Renal cortex interstitium (tissue), 15 donors: ENCODE measurements at places on chromosomes 1 and 21.

DNA sequence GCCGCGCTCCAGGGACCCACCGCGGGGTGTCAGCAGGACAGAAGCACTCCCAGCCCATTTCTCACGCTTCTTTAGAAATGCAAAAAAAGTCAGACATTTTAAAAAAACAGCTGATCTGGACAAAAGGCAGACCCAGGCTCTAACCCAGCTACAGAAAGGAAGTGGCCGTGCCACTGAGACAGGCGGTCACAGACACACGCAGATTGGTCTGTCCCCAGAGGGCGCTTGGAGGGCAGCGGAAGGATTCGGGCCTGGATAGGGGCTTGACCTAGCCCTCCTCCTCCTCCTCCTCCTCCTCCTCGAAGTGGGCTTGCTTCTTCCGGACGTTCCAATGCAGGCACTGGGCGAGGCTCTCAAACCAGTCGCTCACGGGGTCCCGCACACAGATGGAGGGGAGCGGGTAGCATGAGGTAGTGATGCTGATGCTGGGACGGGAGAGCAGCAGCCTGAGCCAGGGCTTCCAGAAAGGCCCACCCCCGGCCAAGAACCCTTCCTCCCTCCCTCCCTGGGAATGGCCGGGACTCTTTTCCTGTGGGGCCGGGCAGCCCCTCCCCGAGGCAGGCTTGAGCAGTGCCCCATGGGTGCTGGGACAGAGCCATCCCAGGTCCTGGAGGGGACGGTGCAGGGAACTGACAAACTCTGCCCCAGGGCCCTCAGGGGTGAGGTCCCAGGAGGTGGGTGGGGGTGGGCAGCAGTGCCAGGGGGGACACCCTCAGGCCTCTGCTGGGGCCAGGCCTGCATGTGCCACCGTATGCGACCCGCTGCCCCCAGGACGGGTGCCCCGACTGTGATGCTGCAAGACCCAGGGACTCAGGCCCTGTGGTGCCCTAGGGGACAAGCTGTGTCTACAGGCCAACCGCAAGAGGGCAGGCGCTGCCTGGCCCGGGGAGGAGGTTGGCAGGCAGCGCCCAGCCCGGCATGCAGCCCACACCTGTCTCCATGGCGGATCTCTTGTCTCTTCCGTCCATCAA is 25.3 kb downstream of the NADK start:
- DNase-seq, result no peak

- no peak for DNase-seq
Measured at GRCh38 chr1:195376190-195376589, 1232.0 kb downstream of the KCNT2 start.

GRCh38 chr21:44603109-44603875 is 2.9 kb downstream of the KRTAP10-7 start:
- no peak for DNase-seq

- no peak for DNase-seq
Measured at GRCh38 chr1:93076268-93076667, 2.8 kb upstream of the MTF2 start.

DNA sequence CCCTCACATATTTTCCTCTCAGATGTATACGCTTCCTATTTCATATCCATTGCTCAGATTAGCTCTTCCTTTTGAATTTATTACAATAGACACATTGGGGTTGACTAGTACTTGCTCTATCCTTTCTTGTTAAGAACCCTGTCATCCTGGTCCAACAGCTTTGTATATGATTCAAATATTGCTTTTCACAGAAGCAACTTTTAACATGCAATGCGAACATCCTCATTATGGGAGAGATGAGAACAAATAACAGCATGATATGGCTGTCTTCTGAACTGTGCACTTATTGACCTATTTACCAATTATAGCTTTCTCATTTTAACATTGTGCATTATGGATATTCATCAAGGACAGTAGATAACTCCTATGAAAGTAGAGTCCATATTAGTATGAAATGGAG is 510.8 kb downstream of the PTPRC start:
- no peak for DNase-seq

GRCh38 chr1:192098001-192098400 is 60.3 kb upstream of the RGS18 start:
- DNase-seq, result no peak

DNA sequence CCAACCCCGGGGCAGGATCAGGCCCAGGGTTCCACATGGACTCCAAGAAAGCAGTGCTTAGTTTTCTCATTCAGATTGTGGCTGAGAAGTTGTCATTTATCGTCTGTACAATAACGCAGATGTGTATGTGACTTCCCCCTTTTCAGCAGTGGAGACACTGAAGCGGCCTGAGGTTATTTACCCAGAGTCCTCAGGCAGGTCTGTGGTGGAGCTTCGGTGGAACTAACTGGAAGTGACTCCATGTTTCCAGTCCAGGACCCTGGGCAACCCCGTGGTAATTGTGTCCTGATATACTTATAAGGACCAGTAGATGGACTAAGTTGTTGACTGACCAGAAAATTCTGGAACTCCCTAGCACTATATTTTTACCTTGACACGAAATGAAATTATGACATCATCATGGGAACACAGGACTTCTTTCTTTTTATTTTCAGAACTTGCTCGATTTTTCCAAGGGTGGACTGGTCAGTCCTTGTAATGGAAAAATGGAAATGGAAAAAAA is 1.0 kb upstream of the IER5 start:
- no peak for DNase-seq

DNA sequence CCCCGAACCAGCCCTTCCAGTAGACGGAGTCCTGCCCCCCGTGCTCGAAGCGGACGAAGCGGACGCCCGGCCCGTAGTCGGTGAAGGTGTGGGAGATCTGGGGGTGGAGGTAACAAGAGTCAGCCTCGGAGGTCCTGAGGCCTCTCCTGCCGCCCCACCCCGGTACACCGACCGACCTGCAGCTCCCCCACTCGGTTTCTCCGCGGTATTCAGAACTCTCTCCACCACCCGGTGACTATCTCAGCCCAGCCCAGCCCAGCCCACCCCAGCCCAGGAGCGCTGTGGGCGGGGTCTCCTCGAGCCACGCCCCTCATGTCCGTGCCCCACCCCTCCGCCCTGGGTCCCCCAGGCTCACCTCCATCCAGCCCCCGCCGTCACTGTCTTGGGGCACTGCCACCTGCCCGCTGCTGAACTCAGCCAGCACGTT is 5.5 kb downstream of the FBXO2 start:
- DNase-seq, result no peak

DNA sequence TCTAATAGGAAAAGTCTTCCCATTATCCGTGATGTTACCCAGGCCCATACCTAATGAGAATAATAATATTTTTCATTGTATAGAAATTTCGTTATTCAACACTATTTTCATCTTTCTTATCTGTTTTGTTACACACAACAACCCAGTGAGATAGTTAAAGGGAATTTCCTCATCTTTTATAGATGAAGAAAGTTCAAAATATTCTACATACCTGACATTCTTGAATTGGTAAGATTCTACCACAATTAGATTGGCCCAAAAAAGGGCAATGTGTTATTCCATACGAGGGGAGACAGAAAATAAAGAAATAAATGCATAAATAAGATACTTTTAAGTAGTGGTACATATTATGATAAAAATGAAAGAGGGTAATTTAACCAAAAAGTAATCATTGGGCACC is 405.5 kb upstream of the ADAMTS5 start:
- no peak for DNase-seq

- DNase-seq, result no peak
Measured at GRCh38 chr1:32592943-32593342, 53.7 kb downstream of the ZBTB8A start.

- no peak for DNase-seq
Measured at GRCh38 chr1:90719330-90720144, 2.4 kb upstream of the BARHL2 start.

- DNase-seq, result no peak
Measured at GRCh38 chr1:119895102-119895501, 1.2 kb downstream of the ADAM30 start.

- DNase-seq, result no peak
Measured at GRCh38 chr1:211330282-211330936, 3.8 kb downstream of the TRAF5 start.

DNA sequence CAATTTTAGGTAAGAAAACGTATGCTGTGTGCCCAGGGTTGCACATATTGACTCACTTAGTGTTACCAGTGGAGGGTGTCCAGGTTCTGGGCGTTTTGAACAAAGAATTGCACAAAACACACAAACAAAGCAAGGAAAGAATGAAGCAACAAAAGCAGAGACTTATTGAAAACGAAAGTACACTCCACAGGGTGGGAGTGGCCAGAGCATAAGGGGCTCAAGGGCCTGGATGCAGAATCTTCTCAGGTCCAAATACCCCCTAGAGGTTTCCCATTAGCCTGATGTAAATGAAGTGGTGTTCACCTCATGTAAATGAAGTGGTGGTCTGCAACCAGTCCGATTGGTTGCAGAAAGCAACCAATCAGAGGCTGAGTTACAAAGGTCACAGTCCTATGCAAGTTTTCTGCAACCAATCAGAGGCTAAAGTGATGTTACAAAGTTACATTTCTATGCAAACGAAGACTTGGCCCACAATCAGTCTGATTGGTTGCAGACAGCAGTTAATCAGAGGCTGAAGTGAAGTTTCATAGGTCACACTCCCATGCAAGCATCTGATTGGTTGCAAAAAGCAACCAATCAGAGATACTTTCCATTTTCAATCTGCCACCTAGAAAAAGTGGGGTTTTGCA is 228.3 kb downstream of the ST6GALNAC3 start:
- DNase-seq, result no peak

DNA sequence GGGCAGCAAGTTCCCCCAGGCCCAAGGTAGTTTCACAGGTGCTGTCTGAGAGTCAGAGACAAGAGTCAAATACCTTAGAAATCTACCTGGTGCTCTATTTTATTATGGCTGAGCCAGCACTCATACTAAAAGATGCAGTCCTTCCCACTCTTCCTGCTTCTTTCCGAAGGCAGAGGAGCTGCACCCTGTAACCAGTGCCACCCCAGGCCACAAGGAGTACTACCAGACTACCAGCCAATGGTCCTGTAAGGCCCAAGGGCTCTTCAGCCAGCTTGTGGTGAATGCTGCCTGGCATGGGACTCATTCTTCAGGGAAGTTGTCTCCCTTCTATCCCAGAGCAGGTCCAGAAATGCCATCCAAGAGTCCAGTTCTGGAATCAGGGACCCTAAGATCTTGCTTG is 203.8 kb upstream of the DUSP10 start:
- DNase-seq, result no peak

DNA sequence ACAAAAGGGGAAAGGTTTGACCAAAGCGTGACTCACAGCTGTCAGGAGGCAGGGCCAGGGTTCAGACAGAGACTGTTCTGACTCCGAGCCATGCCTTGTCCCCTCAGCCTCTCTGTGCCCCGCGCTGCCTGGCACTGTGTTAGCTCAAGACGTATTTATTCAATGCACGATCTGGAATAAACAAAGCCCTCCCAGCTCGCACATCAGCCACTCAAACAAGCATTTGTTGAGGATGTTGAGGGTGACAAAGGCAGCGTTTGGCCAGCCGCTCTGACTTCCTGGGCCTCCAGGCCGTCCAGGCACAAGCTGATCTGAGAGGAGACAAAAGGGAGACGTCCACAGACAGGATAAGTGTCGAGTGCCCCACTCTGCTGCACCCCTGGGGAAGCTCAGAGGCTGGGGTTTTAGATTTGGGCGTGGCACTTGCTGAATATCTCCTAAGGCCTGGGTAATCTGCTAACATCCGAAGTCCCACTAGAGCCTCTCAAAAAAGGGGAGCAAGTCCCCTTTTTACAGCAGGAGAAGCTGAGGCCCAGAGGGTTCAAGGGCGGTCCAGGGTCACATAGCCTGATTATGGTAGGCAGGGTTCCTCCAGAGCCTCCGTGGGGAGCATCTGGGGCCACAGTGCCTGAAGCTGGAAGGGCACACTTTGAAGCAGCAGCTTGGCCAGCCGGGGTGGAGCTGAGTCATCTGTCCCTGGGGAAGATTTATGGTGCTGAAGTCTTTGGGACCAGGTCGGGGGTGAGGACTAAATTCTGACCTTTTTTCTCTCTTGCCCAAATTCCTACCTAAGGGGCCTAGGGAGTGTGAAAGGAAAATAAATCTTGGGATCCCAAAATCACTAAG is 95.9 kb downstream of the SPSB1 start:
- no peak for DNase-seq

DNA sequence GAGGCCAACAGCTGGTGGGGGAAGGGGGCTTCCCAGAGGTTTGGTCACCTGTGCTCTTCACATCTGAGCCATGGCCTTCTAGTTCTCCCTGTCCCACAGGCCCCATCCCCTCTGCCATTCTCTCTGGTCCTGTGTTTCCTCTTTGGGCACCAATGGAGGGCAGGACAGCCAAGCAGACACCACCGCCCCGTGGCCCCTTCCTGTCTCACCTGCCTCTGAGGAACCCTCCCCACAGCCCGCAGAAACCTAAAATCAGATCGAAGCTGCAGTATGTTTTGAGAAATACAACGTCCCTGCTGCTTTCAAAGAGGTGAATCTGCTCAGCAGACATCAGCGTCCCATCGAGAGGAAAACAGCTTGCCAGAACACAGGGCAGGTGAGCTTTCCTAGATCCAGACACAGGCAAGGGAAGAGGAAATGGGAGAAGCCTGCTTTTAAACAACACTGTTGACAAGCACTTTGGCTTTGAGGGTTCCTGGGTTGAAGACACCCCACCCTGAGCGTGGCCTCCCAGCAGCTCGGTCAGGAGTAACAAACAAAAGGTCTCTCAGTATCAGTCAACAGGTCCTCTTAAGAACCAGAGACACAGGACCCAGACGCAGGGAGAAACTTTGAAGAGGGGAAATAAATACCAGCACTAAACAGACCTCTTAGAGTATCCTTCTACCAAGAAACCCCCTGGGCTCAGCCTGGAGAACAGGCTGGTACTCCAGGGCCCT is 2.3 kb downstream of the PANK4 start:
- DNase-seq, result no peak

DNA sequence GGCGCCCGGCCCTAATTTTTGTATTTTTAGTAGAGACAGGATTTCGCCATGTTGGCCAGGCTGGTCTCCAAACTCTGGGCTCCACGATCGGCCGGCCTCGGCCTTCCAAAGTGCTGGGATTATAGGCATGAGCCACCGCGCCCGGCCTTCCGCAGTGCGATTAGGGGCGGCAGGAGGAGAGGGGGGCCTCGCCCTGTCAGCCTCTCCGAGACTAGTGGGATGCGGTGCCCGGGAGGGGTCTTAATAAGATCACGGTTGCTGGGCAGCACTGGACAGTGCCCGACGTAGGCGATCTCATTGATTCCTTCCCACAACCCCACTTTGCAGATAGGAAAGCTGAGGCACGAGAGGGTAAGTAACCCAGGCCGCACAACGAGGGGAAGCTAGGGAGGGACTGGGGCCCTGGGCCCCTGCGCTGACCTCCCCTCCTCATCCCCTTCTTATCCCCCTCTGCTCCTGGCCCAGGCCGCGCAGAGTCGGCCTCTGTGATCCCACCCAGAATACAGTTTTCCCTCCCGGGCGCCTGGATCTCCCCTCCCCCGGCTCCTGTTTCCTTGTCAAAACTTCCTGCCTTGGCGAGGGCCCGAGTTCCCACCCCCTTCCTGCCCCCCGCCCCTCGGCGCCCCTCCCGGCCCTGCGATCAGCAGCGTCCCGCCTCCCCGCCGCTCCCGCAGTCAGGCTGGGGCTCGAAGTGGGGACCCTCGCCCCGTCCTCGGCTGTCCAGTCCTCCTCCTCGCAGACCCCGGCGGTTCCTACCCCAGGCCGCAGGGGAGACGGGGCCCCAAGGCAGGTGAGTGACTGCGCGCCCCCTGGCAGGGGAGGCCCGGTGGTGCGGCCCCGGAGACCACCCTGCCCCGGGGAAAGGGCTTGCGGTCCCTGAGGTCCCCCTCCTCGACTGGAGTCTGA is at the start of gene PEAR1:
Gene PEAR1 (plus strand): TSS at position 671 of the 906 bp plus-strand sequence. CDS start 10,209 bp downstream, outside the sequence.
- peak; percentile 67 for DNase-seq
